ENCODE measurements at places on chromosomes 12 and 14.

- no peak for DNase-seq
These were observed 8.8 kb downstream of the SMOC1 start for GRCh38 chr14:69887740-69888657.

DNA sequence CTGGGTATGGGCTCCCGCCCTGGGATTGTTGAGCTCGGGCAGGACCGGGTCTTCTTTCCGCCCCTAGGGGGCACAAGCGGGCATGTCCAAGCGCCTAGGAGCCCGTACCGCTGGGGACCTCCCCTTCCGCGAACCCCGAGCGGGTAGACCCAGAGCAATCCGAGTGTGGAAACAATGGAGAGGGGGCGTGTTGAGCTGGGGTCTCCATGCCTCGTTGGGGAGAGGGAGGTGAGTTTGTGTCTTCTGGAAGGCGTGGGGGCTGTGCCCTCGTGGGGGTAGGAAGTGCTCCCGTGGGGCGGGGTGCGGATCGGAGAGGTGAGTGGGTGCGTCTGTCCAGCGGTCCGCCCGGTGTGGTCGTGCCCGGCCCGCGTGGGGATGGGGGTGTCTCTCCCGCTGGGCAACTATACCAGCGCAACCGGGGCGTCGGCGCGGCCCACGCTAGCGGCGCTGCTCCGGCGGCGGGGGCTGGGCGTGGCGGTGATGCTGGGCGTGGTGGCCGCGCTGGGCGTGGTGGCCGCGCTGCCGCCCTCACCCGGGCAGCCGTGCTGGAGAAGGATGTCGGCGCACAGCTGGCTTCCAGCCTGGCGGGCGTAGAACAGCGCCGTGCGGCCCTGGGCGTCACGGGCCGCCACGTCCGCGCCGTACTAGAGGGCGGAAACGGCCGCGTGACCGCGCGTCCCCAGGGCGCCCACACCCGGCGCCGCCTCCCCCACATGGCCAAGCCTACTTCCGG, 12.2 kb downstream of the AGAP2 start:
- peak; percentile 35 for DNase-seq

- no peak for DNase-seq
These were observed 74.4 kb downstream of the ANKS1B start for GRCh38 chr12:99910342-99910741.

DNA sequence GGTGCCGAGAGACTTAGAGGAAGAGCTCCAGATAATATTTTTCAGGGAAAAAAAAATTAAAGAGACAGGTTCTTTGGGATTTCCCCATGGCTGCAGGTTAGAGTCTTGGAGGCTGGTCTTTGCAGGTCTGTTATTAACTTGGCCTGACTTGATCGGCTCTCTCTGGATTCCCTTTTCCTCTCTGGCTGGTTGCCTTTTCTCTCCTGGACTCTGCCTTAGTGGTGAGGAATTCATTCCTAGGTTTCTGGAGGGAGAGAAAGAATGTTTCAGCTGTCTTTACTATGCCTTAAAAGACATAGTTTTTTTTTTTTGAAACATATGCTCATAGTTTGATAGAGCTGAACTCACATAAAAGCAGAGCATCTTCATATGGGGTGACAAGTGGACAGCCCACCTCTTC, 336.3 kb downstream of the BMP4 start:
- DNase-seq, result no peak

DNA sequence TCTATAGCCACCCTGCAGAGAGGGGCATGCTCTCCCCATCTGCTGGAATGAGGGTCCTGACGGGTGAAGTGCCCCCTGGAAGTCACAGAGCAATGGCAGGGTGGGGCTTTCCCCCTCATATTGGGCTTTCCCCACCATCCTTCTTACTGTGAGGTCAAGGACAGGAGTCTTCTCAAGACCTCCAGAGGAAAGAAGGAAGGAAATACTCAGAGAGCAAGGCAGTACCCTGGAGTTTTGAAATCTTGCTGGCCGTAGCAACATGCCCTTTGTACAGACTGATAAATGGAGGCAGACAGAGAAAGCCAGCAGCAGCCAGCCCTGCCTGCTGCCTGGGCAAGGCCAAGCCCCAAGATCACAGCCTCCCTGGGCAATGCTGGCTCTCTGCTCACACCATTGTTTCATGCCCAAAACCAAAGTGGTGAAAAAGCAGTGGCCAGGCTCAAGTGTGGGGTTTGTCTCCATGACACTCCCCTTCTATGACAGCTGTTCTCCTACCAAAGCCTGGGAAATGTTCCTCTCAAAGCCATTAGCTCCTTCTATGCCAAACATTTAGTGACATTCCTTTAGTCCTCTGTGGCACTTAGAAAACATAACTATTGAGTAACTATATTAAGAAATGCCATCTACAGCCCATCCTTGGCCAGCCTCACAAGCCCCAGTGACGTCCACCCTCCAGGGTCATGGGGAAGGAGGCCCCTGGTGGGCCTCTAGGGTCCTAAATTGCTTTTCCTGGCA, 13.2 kb upstream of the ITPK1 start:
- no peak for DNase-seq

DNA sequence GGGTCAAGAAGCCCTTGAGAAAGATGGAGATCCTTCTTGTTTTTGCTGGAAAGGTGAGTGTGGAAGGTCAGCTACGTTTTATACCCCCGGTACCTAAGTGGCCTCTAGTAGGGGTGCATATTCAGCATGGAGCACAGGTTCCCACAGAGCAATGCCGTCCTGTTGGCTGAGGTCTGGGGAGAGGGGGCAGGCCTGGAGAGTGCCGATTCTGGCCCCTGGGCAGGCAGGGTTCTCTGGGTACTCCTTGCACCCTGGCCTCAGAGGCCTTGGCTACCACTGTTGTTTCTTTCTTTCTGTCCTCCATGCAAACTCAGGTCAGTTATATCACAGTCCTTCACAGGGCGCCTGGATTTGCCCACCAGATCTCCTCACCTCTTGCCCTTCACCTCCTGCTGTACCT, 8.5 kb downstream of the RBP5 start:
- DNase-seq, result no peak

- no peak for DNase-seq
These were observed 110.6 kb downstream of the MYRFL start for GRCh38 chr12:69935651-69936100.

DNA sequence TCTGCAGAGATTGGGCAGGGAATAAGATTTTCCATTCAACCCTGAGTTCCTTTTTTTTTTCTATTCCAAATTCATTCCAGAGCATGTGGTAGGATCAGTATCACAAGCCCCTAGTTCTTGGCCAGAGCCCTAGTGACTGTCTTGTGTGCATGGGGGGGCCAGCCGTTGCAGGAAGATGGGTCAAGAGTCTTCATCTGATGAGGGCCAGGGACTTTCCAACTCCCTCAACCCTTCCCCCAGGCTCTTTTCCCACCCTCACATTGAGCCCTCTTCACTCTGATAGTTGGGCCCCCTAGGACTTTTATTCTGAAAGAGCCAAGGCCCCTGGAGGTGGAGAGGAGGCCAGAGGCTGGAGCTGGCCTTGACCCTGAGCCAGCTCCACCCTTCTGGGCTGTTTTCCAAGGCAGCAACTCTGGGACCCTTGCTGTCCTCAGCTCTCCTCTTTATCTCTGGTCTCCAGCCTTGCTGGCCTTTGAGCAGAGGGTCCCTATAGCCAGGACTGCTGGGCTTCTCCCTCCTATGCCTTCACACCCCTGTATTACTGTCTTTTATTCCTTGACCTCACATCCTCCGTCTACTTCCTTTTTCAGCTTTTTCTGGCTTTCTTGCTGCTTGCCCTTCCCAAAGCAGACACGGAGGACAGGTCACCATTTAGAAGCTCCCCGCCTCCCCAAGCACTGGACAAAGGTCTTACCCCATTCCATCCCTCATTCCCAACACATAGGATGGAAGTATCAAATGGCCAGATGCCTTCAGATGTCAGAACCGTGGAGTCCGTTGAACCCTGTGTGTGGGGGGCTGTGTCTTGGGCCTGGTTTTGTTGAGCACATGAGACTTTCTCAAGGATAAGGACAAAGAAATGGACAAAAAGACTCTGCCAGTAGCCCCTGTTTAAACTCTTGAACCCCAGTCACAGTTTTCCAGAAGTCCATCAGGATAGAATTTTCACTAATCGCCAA, 5.6 kb downstream of the RBP5 start:
- no peak for DNase-seq

DNA sequence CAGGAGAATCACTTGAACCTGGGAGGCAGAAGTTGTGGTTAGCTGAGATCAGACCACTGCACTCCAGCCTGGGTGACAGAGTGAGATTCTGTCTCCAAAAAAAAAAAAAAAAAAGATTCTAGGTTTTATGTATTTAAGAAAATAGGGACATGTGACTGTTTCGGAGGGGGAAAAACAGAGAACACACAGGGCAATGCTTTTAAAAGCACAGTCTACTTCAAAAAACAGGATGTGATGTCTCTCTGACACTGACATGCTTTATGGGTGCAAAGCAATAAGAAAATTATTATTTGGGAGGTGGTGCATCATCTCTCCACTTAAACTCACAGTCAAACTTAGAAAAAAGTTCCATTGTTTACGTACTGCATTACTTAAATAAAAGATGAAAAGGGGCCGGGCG, 28.7 kb downstream of the CLIP1 start:
- DNase-seq, result no peak

DNA sequence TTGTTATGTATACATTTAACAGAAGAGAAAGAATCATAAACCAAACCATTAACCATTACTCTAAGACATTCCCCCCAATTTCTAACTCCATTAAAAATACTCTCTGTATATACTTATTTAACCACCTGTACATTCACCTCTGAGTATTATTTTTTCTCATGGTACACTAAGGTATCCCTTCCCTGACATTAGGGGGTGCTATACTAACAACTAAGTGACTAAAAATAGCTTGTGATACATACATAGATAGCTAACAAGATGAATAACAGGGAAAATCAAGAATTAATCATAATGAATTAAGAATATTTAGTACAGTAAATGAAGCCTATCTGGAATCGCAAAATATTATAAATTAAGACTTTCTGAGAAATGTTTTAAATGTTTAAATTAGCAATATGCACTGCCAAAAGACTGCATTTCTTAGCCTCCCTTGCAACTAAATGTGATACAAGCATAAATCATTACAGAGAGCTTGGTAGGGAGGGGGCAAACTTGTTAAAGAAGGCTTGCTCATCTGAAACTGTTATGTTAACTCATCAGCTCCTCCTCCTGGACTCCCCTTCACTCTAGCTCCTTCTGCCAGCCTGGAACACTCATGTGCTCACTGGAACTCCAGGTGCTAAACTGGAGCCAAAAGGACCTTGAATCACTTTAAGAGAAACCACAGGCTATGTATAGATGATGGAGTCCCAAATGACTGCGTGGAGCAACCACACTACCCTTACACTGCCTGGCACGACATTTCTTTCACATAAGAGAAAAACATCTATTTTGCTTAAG, 14.9 kb downstream of the C2CD5 start:
- DNase-seq, result no peak

GRCh38 chr12:57865084-57865751, 18.7 kb upstream of the CTDSP2 start:
- DNase-seq, result no peak

GRCh38 chr12:15982921-15983320, 71.8 kb downstream of the DERA start:
- no peak for DNase-seq

- DNase-seq, result peak; percentile 3
These were observed 3.3 kb upstream of the CIPC start for GRCh38 chr14:77094672-77095284.

DNA sequence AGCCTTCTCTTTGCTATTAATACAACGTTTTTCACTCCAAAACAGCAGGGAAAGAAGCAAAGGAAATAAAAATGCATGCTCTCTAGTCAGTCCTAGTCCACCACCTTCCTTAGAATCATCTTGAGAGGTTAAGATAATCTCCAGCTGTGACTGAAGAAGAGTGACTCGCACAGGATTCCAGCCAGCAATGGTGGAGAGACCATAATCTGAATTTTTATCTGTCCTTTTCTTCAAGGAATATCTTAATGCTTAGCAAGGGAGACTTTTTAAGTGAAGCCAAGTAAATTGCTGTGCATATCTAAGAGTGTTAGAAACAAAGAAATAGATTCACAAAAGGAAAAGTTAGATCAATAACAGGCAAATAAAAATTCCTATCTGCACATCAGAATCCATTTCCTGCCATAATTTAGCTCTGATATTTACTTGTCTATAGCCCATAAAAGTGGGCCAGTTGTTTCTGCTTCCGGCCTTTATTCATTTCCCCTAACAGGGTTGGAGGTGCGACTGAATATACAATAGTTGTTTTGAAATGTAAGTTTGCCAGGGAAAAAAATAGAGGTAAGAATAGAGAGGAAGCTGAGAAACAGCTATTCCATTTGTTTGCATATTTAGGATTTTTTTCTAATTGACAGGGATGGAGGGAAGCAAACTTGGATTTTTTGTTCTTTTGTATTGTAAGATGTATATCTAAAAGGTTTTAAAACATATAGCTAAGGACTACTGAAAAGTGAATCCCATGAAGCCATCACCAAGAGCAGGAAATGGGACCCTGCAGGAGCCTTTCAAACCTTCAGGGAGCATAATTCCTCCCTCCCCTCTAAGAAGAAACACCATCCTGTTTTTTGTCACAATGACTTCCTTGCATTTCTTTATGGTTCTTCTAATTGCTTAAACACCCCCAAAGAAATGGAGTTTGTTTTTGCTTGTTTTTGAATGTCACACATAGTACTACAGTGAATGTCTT, 154.0 kb downstream of the ITPR2 start:
- no peak for DNase-seq

GRCh38 chr14:69687606-69688298, 76.4 kb downstream of the SUSD6 start:
- no peak for DNase-seq

DNA sequence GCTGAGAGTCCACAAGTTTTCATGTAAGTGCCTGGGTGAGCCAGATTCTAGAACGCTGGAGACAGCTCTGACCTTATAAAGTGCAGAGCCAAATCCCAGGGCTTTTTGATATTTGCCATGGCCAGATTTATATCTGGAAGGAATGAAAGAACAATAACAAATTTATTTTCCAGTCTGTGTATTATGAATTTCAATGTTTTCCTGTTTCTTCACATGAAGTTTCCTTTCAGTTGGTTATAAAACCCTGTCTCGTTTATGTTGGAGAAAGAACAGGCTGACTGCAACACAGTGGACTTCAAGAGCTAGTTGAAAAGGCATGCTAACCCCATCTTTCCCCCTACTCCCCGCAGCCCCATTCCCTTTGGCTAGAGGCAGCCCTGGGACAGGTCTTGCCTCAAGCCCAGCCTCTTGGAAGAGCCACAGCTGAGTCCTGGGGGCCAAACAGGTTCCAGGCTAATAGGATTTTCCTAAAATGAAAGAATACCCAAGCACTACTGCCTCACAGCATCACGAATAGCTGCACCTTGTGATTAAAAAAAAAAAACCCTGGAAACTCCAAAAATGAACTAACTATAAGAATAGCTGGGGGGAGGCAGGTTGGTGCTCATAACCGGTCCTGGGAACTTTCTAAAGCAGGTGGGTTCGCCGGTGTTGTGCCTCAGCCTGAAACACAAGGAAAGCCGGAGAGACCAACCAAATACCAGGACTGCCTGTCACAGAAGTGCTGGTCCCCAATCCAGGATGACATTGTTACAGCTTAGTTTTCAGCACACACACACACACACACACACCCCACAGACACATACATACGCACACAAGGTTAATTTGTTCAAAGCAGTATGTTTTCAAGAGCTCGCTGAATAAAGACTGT, 1.5 kb downstream of the FBLN5 start:
- no peak for DNase-seq

Measured in nucleus accumbens (tissue), 56 donors.